NCI-H146 (cell line): ENCODE measurements at places on chromosomes 7 and 10.

DNA sequence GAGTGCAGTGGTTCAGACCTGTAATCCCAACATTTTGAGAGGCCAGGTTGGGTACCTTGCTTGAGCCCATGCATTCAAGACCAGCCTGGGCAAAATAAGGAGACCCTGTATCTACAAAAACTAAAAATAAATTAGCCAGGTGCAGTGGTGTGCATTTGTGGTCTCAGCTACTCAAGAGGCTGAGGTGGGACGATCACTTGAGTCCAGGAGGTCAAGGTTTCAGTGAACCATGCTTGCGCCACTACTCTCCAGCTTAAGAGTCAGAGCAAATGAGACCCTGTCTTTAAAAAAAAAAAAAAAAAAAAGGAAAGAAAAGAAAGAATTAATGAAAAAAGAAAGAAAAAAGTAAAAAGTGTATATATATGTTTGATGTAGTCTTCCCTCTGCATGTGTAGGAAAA lies 24.7 kb downstream of the MICU1 start:
- DNase-seq, result no peak

DNA sequence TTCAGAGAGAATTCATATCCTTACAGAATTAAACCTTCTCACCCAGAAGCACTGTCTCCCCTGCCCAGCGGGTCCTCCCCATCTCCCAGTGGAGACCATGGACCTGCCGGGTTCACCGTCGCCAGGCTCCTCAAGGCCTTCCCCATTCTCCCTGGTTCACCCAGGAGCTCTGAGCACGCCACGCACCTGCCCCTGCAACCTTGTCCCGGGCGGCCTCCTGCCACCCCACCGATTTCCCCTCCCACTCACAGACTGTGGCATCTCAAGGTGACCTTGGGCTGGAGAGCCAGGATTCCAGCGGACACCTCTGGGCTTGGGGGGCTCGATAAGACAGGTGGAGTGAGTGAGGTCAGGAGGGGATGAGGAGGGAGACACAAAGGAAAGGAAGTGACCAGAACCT lies 135.3 kb downstream of the PTPRN2 start:
- DNase-seq, result no peak

DNA sequence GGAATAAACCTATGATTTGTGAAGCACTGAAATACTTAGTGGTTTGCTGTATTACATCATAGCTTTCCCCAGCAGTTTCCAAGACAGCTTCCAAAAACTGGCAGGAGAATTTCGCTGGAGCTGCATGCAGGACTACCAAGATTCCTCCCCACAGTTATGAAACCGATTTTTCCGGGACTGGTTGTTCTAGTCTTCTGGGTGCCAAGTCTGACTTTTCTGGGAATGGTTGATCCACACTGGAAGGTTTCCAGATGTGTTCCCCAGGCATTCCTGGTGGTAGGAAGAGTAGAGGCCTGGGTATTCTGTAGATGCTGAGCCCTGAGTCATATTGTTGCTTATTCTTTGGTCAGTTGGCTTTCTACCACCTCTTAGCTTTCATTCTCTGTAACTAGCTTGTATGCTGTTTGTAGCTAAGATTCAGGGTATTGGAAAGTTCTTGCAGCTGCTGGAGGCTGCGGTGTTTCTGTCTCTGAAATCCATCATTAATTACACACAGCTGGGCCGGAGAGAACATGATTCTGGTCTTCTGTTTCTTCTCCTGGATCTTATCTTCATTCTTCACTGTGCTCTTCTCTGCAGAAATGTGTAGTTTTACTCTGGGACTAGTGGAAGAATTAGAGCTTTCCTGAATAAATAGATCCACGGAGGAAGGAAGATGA lies 6.3 kb downstream of the ABCC2 start:
- DNase-seq, result no peak

DNA sequence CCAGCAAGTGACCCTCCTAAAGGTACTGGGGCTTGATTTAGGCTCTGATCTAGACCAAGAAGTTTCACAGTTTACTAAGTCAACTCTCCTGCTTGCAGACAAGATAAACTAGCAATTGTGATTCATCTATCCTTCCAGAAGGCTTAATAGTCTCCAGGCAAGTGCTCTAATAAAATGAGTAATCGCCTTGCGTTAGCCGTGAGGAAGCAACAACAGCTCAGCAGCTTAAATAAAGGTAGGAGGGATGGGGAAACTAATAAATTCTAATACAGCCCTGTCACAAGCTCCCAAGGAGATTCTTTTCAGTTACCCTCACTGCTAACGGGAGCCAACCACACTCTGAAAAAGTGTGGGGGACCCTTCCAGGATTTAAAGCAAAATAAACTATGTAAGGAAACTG lies 48.4 kb downstream of the FRMD4A start:
- DNase-seq, result no peak

- DNase-seq, result no peak
Measured at GRCh38 chr10:44969854-44970253, 8.8 kb downstream of the DEPP1 start.

GRCh38 chr10:11838298-11838852 lies 15.2 kb downstream of the PROSER2 start:
- DNase-seq, result no peak
